ENCODE measurements at places on chromosomes 2 and 18. TPM values are rescaled to one million over a fixed set of nuclear protein-coding genes. Genes with fewer than 3 reads are reported as not detected.

- no peak for DNase-seq
These were observed 132.8 kb downstream of the PIK3C3 start for GRCh38 chr18:42087876-42088275.

GRCh38 chr2:2095360-2096093 lies 235.5 kb downstream of the MYT1L start:
- no peak for DNase-seq

Gene CD207
- polyA plus RNA-seq: not detected

DNA sequence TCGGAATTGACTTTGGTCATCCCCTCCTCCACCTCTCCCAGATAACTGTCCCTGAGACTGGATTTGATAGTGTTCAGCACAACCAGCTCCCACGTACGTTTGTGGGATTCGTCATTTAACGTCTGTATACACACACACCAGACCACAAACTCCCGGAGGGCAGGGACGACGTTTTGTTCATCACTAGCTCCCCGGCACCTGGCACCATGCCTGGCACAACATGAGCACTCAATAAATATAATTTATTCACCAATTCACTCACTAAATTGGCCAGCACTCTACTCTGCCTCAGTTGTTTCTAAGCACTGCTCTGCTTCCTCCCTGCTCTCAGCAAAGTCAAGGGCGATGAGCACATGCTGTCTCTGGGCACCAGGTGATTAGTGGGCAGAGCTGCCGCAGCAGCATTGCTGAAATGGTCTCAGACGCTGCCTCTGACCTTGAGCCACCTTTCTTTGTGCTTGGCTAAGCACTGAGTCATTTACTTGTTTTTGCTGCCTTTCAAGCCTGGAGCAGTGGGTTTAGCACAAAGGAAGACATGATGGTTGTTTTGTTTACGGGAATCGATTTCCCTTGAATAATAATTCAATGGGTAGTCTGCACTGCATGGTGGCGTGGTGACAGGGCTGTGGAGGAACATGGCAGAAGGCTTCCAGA lies 19.3 kb upstream of the LOXHD1 start:
- peak; percentile 27 for DNase-seq

DNA sequence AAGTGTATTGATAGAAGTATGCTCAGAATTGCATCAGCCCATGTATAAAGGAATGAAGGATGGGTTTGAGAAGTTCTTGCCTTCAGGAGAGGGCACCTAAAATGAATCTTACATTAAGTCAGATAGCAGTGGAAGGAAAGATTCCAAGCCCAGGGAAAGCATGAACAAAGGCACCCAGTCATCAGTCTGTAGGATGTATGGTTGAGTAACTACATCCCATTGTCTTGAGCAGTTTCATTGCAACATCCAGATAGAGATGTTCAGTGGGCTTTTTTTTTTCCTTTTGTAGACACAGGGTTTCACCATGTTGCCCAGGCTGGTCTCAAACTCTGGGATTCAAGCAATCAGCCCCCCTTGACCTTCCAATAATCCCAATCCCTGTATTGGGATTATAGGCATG lies 80.7 kb downstream of the ARHGAP28 start:
- DNase-seq: no peak
